ENCODE measurements at places on chromosomes 1 and 21.

DNA sequence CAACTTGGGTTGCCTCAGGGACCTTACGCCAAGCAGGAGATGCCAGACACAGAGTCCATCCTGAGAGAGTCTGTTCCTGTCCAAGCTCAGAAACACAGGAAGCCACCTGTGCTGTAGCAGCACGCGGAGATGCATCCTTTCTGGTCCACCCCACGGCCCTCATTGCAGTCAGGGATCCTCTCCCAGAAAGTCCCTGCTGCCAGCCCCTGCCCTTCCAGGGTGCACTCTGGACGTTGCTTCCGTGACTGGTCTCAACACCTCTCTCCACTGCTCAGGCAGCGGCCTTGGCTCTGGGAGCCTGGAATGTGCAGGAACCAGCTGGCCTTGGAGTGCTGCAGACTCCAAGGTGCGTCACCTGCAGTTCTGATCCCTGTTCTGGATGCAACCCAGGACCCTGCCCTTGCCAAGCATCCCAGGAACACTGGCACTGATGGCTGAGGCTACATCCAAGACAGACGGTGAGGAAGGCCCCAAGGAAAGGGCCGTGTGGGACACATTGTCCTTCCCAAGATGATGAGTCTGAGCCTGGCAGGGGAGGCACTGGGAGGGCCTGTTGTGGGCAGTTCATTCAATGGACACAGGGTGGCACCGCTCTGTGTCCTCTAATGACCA lies 21.7 kb upstream of the COL6A1 start:
- no peak for DNase-seq

DNA sequence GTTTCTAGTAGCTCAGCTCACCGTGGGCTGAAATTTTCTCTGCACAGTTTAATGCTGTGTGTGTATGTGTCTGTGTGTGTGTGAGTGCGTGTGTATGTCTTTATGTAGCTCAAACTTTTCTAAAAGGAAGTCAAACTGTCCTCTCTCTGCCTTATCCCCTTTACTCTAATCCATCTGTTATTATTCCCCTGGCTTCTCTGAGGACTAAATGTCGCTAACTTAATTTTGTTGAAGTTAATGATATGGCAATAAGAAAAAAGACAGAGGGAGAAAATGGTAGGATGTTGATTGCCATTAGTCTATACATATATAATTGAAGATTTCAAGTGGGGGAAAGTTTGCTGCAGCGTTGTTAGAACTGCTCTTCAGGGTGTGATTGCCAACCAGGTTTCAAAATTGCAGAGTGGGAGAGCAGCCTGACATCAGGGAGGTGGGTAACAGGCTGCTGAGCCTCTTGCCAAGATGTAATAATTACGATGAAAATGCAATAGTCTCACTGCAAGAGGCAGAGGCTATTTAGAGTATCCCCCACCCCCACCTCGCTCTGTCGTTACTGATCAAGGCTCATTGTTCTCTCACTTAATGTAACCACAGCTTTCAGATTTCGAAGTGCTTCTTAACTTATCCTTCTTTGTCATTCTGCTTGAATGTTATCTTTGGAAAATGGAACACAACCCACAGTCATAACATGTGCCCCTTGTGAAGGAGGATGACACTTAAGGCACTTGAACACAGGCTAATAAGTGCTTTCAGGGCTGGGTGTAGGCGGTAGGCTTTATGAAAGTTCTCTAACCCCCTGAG lies 559.0 kb upstream of the PLXNA2 start:
- no peak for DNase-seq

- no peak for DNase-seq
Observed at GRCh38 chr1:104979651-104980050, 1230.0 kb downstream of the AMY1C start.

DNA sequence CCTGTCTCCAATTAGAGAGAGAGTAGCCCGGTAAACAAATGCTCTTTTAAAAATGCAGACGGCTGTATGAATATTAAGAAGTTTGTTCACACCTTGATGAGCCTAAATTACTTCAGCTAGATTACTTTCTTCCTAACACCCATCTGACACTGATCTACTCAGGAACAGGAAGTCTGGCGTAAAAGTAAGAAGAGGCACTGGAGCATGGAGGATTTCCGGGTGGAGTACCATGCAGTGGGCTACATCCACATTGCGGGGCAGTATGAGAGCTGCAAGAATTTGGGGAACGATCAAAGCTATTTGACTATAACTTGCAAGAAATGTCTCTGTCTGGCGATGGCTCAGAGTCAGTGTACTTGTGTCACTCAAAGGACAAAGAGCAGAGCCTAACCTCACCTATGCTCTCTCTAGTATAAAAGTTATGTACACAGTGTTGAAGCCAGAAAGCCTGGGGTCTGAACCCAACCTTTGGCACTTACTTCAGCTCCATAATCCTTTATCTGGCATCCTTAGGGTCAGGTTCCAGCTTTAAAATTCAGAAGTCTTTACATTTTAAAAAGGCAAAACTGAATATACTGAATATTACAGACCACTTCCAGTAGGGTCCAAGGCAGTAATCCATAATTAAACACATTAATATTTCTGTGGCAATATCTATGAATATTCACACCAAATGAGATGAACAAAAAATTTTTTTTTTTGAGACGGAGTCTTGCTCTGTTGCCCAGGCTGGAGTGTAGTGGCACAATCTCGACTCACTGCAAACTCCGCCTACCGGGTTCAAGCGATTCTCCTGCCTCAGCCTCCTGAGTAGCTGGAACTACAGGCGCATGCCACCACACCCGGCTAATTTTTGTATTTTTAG lies 7.9 kb upstream of the GNPAT start:
- no peak for DNase-seq

GRCh38 chr1:77467741-77468140 lies 185.9 kb downstream of the AK5 start:
- no peak for DNase-seq

GRCh38 chr1:73452522-73452921 lies 745.5 kb downstream of the LRRIQ3 start:
- DNase-seq, result no peak

DNA sequence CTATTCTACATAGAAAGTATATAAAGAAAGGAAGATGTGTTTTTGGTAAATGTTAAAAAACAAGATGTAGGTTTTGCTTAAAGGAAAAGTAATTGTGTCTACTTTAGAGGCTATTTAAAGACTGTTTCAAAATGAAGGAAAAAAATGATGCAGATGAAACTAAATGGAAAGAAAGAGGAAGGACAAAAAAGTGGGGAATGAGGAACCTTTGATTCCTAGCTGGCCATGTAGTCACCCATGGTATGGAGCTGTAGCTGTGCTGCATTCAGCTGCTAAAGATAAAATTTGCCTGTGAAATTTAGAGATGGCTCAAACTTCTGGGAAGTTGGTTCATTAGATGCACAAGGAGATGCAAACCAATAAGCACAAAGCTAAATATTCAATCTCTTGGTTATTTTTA lies 86.8 kb upstream of the SERBP1 start:
- DNase-seq, result no peak
